ENCODE measurements at places on chromosomes 4 and X. TPM values are rescaled to one million over a fixed set of nuclear protein-coding genes. Genes with fewer than 3 reads are reported as not detected.

DNA sequence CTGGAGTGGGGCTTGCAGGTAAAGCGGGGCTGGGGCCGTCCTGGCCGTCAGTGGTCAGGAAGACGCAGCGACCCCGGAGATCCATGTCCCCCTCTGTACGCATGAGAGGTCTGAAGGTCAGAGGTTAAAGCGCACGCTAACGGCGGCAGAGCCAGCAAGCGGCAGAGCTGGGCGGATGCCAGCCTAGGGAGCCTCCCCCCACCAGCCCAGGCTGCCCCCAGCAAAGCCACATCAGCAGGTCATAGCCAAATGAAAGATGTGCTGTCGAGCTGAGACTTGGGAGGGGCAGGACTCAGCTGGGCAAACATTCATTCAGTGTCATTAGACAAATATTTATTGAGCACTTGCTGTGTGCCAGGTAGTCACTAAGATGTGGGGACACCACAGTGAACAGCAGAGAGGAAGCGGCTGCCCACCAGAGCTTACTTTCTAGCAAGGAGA lies 593 bp upstream of the JAKMIP1 start:
- no peak overlapping the region for H3K27ac ChIP-seq
- H3K27me3 ChIP-seq, result no peaks in the 10 kb centered on the region
- no peaks in the 10 kb centered on the region for H3K36me3 ChIP-seq
- DNase-seq, result no peak
- H3K4me1 ChIP-seq, result peaks cover 18% of the 10 kb centered on the region
- peak overlapping the region; percentile 48 for H3K4me3 ChIP-seq

DNA sequence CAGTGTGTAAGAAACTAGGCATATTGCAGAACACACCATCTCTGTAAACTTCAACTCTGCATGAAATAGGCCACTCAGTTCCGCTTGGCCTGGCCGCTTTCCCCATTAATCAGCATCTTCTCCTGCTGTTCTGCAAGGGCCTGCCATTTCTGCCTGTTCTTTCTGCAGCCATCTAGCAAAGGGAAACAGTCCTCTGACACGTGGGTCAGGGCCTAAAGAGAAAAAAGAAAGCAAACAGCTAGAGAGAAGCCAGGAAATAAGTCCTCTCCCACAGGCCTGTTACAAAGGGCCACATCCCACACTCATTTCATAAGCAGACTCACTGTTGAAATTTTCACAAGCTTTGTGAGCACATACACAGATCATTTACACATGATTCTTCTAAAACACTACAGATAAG lies 130.1 kb downstream of the PDE5A start:
- H3K4me3 ChIP-seq, result no peak overlapping the region
- H3K36me3 ChIP-seq, result no peaks in the 10 kb centered on the region
- H3K27me3 ChIP-seq, result no peaks in the 10 kb centered on the region

DNA sequence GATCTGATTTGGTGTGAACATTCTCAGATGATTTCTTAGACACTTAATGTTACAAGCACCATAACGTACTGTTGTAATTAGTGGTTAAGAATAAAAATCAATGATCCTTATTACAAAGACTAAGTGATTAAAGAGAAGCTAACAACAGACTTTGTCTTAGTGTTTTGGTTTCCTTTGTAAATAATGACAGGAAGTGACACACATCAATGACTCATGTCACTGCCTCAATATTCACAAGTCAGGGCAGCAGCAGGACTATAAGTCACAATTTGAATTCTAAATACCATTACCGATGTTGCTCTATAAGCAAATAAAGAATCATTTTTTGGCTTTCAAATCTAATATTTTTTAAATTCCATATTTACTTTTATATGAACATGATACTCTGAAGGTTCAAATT lies 115.8 kb upstream of the FAT4 start:
- H3K27me3 ChIP-seq, result no peaks in the 10 kb centered on the region
- H3K27ac ChIP-seq, result no peak overlapping the region
- no peaks in the 10 kb centered on the region for H3K4me1 ChIP-seq
- no peaks in the 10 kb centered on the region for H3K36me3 ChIP-seq
- H3K4me3 ChIP-seq, result no peak overlapping the region

Gene OCIAD2
- total RNA-seq, result 18.9 TPM

Gene ARHGAP24
- 40.0 TPM for total RNA-seq

Gene H2BW2
- total RNA-seq, result not detected

Gene ZNF732
- total RNA-seq, result 0.98 TPM

Gene IGSF1
- total RNA-seq, result 1.2 TPM

Data from vagina (tissue), 2 donors.